Stimulated activated CD4-positive, alpha-beta T cell treated with anti-CD3 and anti-CD28 coated beads, Interleukin-2, amount 100 ng/mL, for 48 hours (primary cell): ENCODE measurements at places on chromosomes 12 and 14.

GRCh38 chr12:1758887-1759286 lies 61.5 kb upstream of the LRTM2 start:
- DNase-seq = no peak

DNA sequence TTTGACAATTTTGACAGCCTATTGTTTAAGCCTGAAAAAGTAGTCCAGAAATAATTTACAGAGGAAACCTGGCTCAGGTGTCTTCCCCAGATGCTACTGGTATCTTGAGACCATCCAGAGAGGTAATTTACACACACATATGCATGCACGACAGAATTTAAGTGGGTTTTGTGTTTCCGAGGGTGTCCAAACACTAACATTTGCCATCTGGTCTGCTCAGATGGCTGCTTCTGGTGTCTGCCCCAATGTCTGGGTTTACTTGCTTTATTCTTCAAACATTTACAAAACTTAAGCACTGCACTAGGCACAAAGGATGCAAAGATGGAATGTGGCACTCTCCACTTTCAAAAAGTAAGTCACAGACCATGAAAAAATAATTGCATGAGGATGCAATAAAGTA lies 226.6 kb upstream of the EGLN3 start:
- no peak for DNase-seq

- no peak for DNase-seq
Measured at GRCh38 chr14:93410021-93410420, 20.7 kb upstream of the UNC79 start.

DNA sequence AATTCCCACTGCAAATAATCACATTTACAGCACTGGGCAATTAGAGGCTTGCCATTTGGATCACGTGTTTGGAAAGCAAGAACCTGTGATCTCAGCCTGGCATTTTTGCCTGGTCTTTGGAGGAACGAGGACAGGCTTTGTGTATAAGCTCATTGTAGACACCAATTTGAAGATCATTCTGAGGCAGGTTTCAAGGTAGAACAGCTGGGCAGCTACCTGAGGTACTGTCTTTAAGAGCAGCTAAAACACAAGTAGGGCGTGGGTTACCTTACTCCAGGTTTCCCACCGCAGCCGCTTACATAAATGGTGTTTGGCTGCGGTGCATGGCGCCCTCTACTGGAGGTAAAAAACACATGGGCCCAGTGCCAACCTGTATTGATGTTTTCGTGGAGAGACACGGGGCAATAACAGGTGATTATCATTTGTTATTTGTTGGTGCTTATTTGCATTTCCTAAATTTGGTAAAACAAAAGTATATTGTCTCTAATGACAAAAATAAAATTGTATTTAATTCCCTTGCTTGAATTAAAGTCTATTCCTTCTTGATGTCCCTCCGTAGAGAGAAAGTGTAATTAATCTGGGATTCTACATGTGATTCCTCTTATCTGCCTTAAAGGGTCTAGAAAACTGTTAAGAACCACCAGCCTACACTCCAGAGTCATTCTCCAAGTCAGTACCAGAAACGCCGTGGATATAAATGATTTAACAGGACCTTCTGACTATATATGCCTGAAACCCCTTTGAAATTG lies 69.7 kb downstream of the SVOP start:
- DNase-seq = peak; percentile 63

GRCh38 chr14:29629839-29630238 lies 297.8 kb downstream of the PRKD1 start:
- no peak for DNase-seq

DNA sequence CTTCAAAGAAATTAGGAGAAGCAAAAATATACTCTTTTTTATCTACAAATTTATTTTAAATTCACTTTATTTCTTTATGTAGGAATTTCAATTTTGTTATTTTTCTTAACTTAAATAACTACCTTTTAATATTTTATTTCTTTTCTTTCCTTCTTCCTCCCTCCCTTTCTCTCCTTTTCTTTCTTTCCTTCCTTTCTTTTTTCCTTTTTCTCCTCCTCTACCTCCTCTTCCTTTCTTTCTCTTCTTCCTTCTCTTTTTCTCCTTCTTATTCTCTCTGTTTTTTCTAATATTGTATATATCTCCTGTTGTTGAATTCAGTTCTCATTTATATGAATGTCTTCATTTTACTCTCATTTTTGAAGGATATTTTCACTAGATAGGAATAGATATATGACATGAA lies 127.6 kb downstream of the MIPOL1 start:
- DNase-seq = no peak

DNA sequence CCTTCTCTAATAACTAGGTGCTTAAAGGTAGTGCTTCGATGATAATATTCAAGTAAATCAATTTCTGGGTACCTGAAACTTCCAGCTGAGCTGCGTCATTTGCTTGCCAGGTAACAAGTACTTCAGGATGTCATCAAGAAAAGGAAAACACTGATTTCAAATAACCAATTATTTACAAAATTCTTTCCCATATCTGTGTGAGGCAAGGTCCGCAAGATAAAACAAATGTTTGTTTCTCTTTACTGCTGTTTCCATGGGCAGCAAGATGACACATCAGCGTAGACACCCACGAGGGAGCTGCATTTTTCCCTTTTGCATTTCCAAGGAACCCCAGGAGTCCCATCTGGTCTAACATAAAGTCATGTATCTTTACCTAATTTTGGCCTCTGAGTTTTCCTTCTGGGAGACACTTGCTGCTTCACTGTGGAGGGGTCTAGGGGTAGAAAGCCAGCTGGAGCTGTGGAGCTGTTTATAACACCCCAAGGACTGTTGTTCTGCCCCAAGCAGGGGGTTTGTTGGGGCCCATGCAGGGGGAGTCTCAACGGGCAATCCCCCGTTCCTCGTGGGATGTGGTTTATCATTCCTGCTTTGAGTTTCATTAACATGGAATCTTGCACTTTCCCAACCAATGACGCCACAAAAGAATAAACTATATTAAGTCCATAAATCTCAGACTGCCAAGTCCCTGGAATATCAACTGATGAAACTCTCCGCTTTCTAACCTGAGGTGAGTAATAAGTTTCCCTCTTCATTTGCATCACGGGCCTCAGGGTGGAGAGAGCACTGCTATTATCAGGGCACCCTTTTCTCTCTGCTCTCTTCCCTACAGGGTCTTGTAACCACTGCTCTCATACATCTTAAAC lies 112.8 kb upstream of the PELI2 start:
- no peak for DNase-seq

- DNase-seq = no peak
Measured at GRCh38 chr14:76329154-76329928, 46.6 kb upstream of the ESRRB start.

- no peak for DNase-seq
Measured at GRCh38 chr12:2652401-2653081, 142.2 kb upstream of the FKBP4 start.

GRCh38 chr14:98391061-98391460 lies 880.9 kb downstream of the BCL11B start:
- DNase-seq = no peak

DNA sequence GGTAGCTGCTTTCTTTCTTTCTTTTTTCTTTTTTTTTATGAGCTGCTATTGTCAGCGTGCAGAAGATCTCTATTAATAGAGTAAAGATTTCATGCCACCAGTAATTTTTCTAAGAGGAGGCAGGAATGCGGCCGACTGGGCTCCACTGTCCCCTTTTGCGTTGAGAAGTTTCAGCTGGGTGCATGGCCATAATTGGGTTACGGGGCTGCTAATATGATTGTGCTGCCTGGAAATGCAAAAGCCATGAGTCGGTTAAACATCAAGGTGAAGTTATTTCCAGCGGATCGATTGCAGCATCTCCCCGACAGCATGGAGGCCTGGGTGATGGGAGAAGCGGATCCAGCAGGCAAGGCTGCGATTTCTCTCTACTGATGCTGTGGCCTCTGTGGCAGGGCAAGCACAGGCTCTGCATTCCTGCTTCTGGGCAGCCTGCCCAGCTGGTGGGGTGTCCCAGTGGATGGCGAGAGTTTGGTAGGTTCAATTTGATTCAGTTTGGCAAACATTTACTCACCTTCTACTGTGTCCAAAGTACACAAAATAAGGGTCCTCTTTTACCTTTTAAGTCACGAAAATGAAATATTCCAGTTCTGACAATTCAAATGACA lies 54.4 kb upstream of the PRMT8 start:
- no peak for DNase-seq

GRCh38 chr14:72024043-72024407 lies 91.8 kb downstream of the RGS6 start:
- DNase-seq = no peak

DNA sequence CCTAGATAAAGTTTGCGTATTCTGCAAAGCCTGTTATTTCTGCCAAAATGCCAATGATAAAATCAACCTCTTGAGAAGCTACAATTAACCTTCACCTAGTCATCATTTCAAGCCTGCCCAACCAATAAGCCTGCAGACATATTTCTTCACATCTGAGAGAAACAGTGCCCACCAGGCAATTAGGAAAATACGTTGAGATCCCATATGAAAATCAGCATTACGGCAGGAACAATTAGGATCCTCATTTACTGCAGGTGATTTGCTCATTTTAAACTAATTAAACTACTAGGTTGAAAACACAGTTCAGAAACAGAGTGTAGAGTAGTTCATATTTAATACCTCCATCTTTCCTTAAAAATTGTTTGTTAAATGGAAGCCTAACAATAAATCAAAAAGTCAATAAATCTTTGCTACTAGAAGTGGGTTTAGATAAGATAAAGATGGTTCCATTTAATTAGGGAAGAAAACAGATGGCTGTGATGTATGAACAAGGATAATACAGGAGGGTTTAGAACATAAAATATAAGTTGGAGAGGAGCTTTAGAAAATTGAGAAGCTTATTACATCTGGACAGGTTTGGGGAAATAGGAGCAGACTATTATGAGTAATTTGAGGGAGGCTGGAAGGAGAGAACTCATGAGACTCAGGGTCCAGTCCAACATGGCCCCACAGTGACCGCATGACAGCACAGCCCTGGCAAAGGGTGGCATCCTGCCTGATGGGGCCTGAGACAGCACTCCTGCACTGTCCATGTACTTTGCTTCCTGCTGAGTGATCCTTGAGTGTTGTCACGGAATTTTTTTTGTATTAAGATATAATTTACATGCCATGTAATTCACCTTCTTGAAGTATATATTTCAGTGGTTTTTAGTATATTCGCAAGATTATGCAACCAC lies 26.9 kb upstream of the PYGL start:
- no peak for DNase-seq

DNA sequence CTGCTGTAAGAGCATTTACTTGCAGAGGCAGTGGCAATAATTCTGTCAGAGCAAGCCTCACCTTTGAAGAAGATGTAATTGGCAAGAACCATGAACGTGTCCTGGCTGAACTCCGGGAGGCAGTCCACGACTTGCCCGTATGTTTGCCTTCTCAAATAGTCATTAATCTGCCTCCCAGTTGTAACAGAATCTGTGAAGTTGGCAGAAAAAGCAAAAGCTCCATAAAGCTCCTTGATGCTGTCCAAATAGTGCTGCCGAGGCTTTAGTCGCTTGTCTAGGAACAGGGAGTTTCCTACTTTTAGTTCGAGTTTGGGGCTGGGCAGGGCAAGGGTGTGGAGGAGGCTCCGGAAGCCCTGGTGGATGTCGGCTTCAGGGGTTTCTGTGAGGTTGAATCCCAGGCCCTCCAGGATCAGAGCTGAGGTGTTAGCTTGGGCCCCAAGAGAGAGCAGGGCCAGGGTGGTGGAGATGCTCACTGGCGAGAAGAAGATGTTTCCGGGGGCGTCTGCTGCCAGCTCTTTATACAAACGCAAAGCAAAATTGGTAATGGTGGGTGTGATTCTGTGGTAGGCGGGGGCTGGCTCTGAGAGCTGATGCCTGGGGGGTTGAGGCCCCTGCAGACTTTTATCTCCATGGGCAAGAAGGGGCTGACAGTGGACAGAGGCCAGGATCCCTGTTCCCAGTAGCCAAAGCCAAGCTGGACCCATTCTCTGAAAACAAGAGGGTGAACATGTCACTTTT lies 4.4 kb downstream of the SERPINA11 start:
- no peak for DNase-seq

DNA sequence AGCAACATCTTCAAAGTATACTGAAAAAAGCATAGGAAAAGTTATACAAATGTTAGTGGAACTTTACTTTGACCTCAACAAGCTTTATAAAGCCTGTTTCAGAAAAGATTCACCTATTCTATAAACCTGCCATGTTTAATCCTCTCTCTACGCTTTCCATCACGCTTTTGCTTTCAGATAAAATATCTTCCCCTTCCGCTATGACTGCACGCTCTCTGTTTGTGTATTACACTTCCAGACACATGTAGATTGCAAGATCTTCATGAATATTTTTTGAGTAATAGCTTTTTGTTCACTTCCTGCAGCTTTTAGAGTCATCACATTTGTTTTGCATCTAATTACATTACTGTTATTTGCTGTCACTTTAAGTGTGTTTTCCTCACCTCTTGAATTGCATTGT lies 271.4 kb downstream of the RASSF9 start:
- DNase-seq = no peak

- no peak for DNase-seq
Measured at GRCh38 chr12:108793756-108794441, 62.6 kb upstream of the CORO1C start.
